ENCODE measurements at places on chromosomes 6 and 20.

DNA sequence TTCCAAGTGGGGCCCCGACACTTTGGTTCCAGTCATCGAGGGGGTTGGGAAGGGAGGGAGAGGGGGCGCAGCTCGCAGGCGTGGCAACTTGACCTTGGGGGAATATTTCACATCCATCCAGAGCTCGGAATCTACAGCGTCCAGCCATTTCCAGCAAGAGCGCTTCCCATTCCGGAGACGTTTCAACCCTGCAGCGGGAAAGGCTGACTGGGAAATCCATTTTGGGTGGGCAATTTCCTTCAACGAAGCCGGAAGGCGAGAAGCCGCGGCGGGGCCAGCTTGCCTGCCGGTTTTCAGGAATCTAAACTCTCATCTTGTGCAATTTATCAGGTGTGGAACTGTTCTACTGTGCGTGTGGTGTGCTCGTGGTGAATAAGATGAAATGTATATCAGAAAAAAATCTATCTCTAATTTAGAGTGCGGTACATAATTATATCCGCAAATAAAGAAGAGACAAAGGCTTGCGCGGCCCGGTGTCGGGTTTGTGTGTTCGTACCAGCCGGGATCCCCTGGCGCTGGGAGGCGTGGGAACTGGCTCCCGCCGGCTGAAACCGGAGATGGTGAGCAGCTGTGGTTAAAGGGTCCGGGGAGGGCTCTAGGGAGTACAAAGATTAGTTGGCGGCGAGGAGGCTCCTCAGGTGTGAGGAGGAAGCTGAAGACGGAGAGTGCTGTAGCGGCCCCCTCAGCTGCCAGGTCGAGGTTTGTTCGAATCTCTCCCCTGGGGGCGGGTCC lies 4.8 kb downstream of the SLC32A1 start:
- peak; percentile 42 for DNase-seq

DNA sequence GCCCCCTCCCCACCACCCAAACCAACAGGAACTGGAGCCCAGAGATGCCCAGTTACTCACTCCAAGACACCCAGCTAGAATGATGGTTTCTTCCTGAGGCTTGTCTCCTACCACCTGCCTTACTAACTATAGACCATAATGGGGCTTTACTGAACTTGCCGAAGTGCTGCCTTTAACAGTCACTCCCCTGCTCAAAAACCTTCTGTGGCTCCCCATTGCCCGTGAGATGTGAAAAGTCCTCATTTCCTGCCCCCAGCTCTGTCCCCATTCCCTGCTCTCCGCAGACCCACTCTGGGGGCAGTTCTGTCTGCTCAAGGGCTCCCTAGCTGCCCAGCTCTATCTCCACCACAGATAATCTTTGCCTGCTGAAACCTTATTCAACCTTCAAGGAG lies 4.9 kb downstream of the SIGLEC1 start:
- no peak for DNase-seq

DNA sequence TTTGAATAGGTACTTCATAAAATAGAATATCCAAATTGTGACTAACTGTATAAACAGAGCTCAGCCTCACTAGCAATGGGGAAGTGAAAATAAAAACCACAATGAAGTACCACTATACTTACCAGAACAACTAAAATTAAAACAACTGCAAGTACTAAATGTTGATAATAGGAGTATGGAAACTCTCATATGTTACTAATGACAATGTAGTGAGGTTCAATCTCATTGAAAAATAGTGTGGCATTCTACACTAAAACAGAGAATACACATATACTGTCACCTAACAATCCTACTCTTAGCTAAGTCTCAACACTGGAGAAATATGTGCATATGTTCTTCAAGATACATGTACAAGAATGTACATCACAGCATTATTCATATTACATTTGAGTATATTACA lies 132.0 kb upstream of the CARMIL1 start:
- no peak for DNase-seq

GRCh38 chr6:34964564-34964963 lies 75.5 kb downstream of the ANKS1A start:
- DNase-seq, result no peak

- no peak for DNase-seq
Observed at GRCh38 chr6:89895276-89895874, 1.1 kb downstream of the GJA10 start.

GRCh38 chr6:154276810-154277628 lies 79.6 kb downstream of the IPCEF1 start:
- DNase-seq, result peak; percentile 79

DNA sequence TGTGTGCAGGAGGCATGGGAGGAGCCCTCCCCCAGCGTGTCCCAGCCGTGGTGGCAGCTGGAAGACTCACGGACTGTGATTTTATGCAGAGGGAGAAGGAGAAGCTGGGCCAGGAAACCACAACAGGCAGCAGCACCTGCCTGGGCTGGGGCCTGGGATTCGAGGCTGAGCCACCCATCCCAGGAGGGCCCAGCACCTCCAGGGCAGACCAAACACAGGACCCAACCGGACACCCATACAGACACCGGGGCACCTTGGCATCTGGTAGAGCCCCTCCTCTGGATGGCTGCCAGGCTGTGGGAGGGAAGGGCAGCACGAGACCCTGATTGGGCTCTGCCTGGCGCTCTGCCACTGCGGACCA lies 41.7 kb upstream of the CHRNA4 start:
- no peak for DNase-seq

- no peak for DNase-seq
Observed at GRCh38 chr20:20796766-20797440, 84.5 kb upstream of the RALGAPA2 start.

DNA sequence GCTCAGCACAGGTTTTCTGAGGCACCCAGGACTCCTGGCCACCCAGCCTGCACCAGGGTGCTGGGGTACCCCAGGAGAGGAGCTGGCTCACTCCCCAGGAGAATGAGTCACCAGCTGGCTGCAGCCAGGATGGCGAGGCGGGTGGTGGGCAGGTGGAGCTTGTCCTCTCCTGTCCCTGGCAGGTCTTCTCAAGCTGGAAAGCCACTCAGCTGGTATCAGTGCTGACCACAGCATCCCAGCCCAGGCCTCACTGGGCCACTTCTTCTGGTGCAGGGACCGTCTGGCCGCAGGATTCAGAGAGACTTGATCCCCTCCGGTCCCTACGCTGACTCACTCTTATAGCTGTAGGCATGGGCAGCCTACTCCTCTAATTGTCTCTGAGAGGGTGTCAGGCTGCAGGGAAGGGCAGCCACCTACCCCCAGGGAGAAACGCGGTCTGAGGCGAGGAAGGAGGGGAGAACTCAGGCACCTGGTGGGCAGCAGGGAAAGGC lies 22.2 kb downstream of the TFEB start:
- DNase-seq, result no peak
